ENCODE measurements at places on chromosomes 2 and 18.

DNA sequence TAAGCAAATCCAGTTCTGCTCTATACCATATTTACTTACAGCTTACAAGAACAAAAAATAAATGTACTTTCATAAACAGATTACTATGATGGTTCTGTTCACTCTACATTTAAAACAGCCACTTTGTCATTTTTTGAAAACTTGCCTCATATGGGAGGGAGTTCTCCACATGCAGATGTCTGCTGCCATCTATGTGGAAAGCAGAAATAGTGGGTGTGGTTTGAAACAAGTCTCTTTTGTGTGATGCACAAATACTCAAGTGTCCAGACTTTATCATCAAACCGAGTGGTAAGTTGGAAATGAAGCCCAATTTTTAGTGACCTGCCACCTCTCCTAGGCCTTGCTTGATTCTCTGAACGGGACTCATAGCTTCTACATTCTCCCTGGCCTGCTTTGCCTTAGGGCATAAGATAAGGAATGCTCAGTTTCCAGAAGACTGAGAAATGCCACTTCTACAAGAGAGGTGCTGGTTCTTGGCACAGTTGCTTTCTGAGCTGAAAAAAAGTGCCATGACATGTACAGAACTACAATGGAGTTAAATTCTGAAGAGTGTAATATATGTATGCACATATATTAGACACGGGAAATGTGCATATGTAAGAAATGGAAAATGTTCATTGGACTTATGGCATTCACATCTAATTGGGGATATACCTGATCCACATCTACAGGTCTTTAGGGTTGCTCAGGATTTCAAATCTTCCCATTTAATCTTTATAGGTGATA lies 221.0 kb downstream of the SLC8A1 start:
- H3K4me3 ChIP-seq: no peak overlapping the region
- no peaks in the 10 kb centered on the region for H3K4me1 ChIP-seq
- H3K27ac ChIP-seq: no peak overlapping the region
- no peaks in the 10 kb centered on the region for H3K36me3 ChIP-seq

DNA sequence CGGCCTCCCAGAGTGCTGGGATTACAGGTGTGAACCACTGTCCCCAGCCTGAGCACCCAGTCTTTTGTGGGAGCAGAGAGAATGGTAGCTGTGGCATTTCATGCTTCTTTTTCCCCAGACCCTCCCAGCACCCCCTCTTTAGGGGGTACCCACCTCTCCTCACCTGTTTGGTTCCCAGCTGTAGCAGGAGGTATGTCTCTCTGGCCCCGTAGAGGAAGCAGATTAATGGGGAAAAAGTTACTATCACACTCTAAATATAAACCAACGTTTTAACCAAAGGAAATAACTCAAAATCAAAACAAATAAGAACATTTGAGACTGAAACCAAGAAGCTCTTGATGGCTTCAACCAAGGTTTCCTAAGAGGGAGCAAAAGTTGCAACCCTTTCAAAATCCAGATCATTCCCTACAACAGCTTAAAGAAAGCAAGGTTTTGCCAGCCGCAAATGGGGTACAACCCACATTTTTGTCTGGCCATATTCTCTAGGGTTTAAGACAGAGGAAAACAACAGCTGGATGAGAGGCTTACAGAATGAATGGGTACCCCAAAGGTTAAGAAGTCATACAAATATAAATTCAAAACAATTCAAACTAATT lies 8.0 kb downstream of the RNF125 start:
- H3K4me3 ChIP-seq: peak overlapping the region; percentile 66
- H3K27ac ChIP-seq: no peak overlapping the region
- H3K4me1 ChIP-seq: peaks cover 78% of the 10 kb centered on the region
- H3K27me3 ChIP-seq: no peaks in the 10 kb centered on the region

DNA sequence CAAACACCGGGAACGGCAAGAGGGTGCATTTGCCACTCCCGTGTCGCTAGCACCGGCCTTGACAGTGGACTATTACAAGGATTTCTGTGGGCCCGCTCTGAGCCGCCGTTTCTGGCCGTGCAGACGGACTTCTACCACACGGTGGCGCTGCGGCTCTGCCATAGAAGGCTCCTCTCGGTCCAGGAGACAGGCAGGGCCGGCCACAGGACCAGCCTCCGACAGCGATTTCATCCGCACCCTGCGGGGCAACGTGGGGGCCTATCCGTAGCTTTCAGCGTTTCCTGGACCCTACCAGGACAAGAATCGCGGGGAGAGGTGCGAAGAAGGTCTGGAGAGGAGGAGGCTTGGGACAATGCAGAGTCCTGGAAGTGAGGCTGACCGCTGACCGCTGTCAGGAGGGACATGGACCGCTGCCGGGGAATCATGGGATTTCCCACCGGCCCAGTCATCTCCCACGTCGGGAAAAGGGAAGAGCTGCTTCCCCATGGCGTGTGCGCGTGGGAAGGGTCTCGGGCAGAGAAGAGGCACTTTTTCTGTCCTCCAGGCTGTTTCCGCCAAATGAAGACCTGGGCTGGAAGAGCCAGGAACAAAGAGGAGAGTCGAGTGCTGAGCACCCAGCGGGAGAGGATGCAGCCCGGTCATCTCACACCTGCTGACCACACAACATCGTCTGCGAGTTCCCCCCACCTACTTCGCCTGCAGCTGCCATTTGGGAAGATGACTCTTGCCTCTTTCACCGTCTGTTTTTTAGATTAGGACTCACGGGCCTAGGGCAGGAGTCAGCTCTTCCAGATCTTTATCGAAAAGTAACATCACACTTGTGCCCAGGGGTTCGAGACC lies 35.5 kb upstream of the HAAO start:
- H3K27me3 ChIP-seq: peaks cover 1% of the 10 kb centered on the region
- peak; percentile 65 for DNase-seq
- H3K4me3 ChIP-seq: no peak overlapping the region
- no peak overlapping the region for H3K27ac ChIP-seq

DNA sequence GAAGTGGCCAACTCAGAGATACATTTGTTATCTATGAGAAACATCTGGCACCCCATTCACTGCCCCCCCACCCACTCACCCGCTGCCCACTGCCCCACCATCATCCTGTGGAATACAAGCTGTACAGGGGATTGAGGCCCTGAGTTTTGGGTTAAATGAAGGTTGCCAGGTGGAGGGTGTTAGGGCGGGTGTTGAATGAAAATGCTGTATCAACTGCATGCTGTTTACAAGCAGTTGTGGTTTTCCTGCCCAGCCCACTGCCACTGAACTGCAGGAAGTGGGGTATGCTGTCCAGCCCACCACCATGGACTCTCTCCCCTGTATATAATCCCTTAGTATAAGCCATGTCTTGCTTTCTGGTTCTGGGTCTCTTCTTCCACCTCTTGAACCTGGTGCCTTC lies 481.9 kb downstream of the METTL4 start:
- no peak overlapping the region for H3K27ac ChIP-seq
- no peaks in the 10 kb centered on the region for H3K36me3 ChIP-seq
- H3K27me3 ChIP-seq: no peaks in the 10 kb centered on the region
- H3K4me1 ChIP-seq: no peaks in the 10 kb centered on the region
- DNase-seq: no peak
- no peak overlapping the region for H3K4me3 ChIP-seq

DNA sequence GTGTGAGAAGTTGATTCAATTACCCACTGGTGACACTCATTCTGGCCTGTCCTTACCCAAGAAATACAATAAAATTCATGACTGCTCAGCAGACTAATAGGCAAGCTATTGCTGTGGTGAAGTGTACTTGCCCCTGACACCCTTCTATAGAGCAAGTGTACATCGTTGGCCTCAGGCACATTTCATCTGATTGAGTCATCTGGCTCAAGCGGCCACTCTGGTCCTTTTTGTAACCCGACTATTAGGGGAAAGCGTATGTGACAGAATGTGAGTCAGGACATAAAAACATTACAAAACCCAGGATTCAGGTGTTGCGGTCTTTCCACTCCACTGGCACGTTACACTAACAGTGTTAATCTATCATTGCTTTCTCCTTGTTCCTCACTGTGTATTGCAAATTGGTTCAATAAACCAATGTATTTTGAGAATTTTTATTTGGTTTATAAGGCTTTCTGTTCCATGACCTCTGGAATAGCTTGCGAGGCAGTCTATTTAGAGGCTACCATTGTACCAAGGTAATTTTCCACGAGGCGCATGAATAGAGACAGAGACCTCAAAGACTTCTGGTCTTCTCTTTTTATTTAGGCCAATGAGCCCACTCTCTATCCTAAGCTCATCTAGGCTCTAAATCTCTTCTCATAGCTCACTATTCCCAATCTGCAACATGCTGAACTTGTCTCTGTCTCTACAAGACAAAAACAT lies 10.2 kb upstream of the TTC32 start:
- no peak overlapping the region for H3K27ac ChIP-seq
- H3K27me3 ChIP-seq: peaks cover 1% of the 10 kb centered on the region
- no peaks in the 10 kb centered on the region for H3K4me1 ChIP-seq
- DNase-seq: no peak
- H3K4me3 ChIP-seq: no peak overlapping the region

DNA sequence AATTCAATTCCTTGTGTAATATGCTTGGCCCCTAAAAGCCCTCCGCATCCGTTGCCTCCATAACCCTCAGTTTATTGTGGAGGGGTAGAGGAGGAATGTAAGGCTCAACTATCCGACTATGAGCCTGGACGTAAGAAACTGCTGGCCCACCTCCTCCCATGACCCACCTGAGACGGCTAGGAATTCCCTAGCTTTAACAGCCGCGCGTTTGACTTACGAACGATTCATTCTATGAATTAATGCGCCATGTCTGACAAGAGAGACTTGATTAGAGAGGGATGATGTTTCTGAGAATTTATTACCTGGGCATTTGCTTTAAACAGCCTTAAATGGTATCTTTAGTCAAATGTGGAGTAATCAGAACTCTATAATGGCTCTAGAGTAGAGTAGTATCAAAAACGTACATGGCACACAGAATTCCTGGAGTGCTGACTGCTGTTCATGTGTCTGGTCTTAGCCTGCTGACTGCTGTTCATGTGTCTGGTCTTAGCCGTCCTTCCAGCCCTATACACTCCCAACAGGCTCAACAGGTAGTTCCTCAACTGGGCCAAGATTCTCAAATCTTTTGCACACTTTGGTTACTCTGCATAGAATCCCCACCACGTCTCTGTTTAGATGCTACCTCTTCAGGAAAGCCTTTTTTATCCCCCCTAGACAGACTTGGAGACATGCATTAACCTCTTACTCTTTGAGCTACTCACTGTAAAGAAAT lies 899 bp upstream of the GFPT1 start:
- no peak overlapping the region for H3K27ac ChIP-seq
- H3K27me3 ChIP-seq: no peaks in the 10 kb centered on the region
- H3K4me1 ChIP-seq: peaks cover 27% of the 10 kb centered on the region
- H3K4me3 ChIP-seq: peak overlapping the region; percentile 79
- H3K36me3 ChIP-seq: no peaks in the 10 kb centered on the region

DNA sequence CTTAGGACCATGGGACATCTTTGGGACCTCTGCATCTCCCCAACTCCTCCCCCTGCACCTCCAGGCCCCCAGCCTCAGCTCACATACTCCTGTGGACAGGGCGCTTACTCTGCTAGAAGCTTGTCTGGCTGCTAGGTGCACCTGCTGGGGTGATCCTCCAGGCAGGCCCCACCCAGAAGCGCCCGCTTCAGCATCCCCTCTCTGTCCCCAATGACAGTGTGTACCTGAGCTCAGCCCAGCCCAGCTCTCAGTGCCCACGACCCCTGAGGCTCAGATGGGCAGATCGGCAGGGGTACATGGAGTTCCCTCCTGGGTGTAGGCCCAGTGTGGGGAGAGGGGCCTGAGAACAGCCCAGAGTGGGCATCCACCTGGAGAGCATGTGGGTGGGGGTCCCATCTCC lies 5.9 kb downstream of the TEKT4 start:
- no peaks in the 10 kb centered on the region for H3K36me3 ChIP-seq
- H3K4me1 ChIP-seq: no peaks in the 10 kb centered on the region
- H3K4me3 ChIP-seq: no peak overlapping the region
- DNase-seq: no peak
- H3K27ac ChIP-seq: no peak overlapping the region

- DNase-seq: no peak
- no peak overlapping the region for H3K4me3 ChIP-seq
- H3K4me1 ChIP-seq: no peaks in the 10 kb centered on the region
- H3K27me3 ChIP-seq: no peaks in the 10 kb centered on the region
- H3K27ac ChIP-seq: no peak overlapping the region
Measured at GRCh38 chr18:9994701-9995235, 81.0 kb downstream of the VAPA start.

DNA sequence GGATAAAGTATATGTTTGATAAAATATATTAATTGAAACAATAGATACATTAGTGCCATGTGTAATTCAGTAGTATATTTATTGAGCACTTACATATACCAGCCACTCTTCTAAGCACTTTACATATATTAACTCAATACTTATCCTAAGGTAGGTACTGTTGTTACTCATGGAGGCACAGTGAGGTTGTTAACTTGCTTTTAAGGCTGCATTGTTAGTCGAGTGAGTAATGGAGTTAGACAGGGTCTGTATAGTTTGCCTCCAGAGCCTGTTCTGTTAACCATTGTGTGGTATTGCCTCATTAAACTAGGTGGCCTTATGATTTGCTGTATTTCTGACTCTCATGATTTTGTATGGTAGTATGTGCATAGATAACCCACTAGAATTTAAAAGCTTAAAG lies 44.2 kb downstream of the LCLAT1 start:
- no peak overlapping the region for H3K27ac ChIP-seq
- H3K36me3 ChIP-seq: no peaks in the 10 kb centered on the region
- no peaks in the 10 kb centered on the region for H3K27me3 ChIP-seq
- H3K4me3 ChIP-seq: no peak overlapping the region

- no peak overlapping the region for H3K4me3 ChIP-seq
- H3K27ac ChIP-seq: no peak overlapping the region
- H3K36me3 ChIP-seq: no peaks in the 10 kb centered on the region
- H3K27me3 ChIP-seq: peaks cover 4% of the 10 kb centered on the region
- DNase-seq: no peak
Measured at GRCh38 chr2:202023904-202024266, 9.8 kb upstream of the FZD7 start.

DNA sequence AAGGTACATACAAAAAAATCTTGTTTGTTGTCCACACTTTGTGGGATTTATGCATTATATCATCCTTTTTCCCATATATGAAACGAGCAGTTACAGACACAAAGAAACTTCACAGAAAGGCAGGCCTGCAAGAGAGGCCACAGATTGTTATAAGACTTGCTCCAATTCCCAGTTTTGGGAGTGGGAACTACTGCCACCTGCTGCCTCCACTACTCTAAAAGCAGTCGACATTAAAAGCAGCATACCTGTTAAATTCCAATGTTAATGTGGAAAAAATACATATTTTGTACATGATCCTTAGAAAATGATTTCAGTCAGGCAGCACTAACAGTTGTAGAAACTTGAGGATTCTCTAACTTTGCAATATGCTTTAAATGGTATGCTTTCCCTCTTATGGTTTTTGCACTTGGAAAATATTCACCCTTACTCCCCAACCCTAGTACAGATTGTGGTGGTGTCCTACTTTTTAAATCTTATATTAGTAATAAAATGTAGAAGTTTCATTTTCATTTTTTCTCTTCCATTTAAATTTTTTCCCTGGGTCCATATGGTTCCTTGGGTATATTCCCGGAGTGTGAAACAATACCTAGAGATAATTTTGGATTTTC lies 37.9 kb downstream of the SLC38A11 start:
- H3K4me1 ChIP-seq: no peaks in the 10 kb centered on the region
- no peaks in the 10 kb centered on the region for H3K36me3 ChIP-seq
- H3K27ac ChIP-seq: no peak overlapping the region
- H3K27me3 ChIP-seq: no peaks in the 10 kb centered on the region
- no peak overlapping the region for H3K4me3 ChIP-seq

GRCh38 chr2:76445880-76446279 lies 735.2 kb upstream of the GCFC2 start:
- DNase-seq: no peak
- no peaks in the 10 kb centered on the region for H3K27me3 ChIP-seq
- no peaks in the 10 kb centered on the region for H3K4me1 ChIP-seq
- H3K36me3 ChIP-seq: no peaks in the 10 kb centered on the region

GRCh38 chr2:200099256-200099655 lies 143.9 kb downstream of the MAIP1 start:
- no peaks in the 10 kb centered on the region for H3K4me1 ChIP-seq
- H3K4me3 ChIP-seq: no peak overlapping the region

Data from CD4-positive, CD25-positive, alpha-beta regulatory T cell (primary cell).